ENCODE measurements at places on chromosomes 12 and 14.

DNA sequence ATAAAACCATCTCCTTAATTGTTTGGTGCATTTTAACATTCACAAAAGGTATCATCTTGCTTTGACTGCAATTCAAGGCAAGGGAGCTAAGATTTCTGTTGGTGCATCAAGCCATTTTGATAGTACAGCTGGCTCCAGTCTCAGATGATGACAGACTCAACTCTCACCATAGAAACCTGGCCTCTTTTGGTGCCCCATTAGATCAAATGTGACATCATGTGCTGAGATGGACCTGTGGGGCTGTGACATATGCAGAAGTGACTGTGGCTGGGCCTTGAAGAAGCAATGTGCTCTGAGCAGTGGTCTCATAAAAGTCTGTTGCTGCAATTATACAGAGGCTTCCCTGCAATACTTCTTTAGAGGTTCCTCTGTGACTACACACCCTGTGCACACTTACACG lies 88.4 kb downstream of the SLC2A13 start:
- DNase-seq = no peak

- no peak for DNase-seq
Observed at GRCh38 chr14:95272057-95272456, 47.7 kb downstream of the CLMN start.

DNA sequence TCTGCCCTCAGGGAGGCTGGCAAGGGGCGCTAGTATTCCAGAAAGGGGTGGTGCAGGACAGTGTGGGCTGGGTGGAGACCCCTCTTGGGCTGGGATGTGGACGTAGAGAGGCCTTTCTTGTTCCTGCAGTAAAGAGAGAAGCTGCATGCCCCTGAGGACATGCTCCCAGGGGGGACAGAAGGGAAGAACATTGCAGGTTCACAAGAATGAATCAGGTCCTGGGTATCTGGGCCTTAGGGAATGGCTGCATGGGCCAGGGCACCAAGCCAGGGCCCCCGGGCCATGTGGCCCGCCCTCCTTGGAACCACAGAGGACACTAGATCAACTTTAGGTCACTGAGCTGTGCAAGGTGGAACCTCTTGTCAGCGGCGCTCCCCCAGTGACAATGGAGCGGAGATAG lies 51.8 kb downstream of the ZNF664 start:
- DNase-seq = no peak

DNA sequence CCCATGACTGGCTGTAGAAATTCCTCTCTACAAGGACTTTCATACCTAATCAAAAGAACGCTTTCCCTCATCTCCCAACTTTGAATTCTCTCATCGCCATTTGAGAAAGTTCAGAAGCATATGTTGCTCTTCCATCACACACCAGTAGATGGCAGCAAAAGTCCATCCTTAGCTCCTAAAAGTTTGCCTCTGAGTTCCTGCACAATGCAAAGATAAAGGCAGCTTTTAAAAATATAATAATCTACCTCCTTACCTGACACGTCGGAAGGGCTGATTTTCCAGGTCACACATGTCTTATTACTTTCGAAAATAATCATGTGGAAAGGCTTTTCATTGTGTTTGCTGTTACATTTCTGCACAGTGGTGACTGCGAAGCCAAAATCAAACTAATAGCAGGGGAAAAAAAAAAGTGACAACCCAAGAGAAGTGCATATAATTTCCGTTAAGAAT lies 456.7 kb upstream of the SEL1L start:
- no peak for DNase-seq

DNA sequence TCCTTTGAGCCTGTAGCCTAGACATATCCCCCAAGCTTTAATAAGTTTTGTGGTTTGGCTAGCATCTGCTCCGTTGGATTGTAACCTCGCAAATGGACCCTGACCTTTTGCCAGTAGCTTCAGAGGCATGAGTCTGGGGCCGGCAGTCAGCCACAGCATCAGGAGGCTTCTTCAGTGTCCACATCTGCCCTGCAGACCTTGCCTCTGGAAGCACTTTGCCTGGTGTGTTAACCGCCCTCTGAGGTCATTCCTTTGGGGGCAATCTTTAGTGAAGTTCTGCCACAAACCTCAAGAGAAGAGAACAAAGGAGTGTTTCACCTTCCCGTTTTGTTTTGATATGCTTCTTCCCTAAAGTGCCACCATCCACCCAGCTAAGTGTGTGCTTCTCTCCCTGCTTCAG lies 71.4 kb downstream of the GNS start:
- no peak for DNase-seq

- DNase-seq = no peak
Observed at GRCh38 chr12:57611108-57611826, at the start of gene ARHGEF25. Gene ARHGEF25 (plus strand): TSS chr12:57611435. CDS start chr12:57611895, 460 bp downstream.

GRCh38 chr14:78982551-78982950 lies 812.4 kb downstream of the NRXN3 start:
- no peak for DNase-seq

DNA sequence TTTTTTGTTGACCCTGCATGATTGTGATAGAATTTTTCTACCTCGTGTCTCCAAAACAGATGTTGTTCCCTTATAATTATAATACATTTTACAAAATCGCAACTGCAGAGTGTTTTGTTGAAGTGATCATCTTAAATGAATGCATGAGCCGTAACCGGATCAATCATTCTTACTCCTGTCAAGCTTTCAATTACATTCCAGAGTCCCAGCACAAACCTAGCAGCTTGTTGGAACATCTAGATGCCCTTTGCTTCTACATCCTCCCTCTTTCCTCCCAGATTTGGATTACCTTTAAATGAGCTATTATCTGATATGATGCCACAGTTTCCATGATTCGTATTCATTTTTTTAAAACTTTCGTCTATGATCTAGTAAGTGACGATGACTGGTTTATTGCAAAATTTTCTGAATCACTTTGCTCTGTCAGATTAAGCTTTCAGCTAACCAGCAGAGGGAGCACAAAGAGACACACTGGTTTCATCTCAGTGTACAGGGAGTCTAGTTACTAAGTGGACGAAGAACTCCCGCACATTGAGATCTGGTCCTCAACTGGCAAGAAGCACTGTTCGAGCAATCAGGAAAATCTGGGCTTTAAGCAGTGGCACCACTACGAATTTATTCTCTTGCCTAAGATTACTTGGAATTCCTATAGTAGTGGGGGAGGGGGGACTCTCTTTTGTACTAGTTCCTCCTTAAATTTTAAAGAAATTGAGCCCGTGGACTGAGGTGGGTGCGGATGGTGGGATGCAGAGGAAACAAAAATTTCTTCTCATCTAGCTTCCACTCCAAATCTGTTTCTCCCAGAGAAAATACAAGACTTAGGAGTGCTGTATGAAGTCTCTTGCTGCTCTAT lies 40.9 kb downstream of the TSHR start:
- no peak for DNase-seq

DNA sequence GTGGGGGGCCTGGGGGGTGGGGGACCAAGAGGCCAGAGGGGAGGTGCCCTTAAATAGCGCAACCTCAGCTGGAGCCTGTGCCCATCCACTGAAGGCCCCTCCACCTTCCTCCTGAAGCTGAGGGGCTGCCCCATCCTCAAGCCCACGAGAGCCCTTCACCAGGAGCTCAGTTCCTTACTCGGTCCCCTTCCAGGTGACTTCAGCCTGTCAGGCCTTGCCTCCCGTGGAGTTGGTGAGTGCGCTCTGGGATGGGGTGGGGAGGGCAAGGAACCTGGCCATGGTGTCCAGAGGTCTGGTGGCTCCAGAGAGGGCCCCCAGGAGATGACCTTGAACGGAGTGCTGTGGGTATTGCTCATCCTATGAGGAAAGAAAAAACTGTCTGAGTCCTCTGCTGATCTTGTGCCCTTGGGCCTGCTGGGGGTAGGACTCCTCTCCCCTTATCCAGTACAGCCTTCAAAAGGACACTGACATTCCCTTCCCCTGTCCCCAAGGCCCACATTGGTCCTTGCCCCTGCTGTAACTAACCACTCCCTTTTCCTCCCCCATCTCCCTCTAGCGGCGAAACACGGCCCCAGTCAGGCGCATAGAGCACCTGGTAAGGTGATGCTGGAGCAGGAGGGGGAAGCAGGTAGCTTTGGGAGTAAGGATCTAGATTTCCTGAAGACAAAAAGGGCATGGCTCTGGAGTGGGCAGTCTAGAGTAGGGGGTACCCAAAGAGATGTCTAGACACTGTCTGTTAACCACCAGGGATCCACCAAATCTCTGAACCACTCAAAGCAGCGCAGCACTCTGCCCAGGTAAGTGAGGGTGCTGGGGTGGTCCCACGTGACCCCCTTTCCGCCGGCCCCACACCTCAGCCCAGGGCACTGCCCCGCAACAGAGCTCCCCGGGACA lies 3.6 kb downstream of the TNS2 start:
- DNase-seq = no peak

GRCh38 chr12:127178052-127178451 lies 1088.9 kb upstream of the TMEM132C start:
- DNase-seq = no peak

DNA sequence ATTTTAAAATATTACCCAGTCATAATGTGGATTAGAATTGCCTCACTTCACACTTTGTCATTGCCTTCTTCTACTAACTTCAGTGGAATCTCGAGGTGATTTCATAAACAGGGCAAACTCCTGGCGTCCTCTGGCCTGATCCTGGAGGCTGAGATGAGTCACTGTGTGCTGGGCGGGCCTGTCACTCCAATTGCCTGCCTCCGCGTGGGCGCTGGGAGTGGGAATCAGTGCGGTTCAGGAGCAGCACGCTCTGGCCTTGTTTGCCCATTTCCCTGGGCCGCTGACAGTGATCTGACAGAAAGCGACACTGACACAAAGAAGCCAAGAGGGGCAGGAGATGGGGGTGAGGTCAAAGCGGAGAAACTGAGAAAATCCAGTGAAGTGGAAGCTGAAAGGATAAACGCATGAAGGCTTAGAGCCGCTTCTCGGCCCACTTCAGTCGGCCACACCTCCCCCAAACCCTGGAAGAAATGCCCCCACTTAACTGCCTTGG lies 29.7 kb downstream of the LGR5 start:
- DNase-seq = no peak

DNA sequence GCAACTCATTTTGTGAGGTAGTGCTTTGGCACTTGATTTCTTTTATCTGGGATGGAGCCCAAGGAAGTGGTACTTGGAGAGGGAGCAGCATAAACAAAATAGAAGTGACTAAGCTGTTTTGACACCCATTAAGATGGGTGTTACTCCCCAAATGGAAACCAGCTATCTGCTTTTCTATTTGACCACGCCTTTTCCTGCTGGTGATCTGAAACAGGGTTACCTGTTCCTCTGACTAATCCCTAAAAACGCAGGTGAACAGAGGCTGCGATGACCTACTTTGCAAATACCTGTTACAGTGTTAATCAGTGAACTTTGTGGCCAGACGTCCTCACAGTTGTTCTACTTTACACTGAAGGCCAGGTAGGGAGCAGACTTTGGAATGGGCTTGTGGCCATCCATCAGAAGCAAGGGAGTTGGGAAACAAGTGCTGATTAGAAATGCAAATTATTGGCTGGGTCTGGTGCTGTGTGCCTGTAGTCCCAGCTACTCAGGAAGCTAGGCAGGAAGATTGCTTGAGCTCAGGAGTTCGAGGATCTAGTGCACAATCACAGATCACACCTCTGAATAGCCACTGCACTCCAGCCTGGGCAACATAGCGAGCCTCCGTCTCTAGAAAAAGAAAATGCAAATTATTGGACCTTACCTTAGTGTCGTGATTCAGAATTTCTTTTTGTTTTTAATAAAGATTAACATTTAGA lies 58.3 kb upstream of the HECTD1 start:
- DNase-seq = no peak

GRCh38 chr12:131738196-131738595 lies 27.3 kb downstream of the SFSWAP start:
- DNase-seq = no peak

DNA sequence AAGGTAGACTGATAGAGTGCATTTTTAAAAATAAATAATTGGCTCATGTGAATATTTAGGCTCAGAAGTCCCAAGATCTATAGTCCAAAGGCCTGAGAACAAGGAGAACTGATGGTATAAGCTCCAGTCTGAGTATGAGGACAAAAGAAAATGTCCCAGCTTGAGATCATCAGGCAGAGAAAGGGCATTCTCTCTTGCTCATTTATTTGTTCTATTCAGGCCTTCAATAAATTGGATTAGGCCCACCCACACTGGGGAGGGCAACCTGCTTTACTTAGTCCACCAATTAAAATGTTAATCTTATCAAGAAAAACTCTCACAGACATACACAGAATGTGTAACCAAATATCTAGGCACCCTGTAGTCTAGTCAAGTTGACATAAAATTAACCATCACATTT lies 644.4 kb upstream of the MDGA2 start:
- no peak for DNase-seq

DNA sequence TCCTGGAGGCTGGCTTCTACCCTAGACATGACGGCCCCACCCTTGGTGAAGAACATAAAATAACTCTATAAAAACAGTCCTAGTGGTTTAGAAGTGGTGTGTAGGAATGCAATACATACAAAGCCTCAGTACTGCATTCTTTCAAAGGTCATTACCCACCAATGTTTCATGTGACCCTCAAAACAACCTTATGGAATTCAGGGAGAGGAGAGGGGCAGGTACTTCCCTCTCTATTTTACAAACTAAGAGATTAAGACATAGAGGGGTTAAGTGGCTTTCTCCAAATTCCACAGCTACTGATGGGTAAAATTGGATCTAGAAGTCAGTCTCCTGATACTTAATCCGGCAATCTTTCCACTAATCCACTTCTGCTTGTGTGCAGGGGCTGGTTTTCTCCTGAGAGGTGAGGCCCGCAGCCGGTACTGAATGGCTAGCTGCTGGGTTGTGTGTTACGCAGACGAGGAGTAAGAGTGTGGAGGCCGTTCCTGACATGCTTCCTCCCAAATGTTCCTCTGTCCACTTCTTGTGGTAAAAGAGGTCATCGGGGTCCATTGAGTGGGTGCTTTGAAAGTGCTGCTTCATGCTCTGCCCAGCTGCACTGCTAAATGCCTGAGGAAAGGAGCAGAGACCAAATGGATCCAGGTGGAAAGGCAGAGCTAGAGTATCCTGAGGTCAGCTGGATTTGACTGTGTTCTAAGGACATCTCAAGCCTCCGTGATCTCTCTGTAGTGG lies 16.2 kb downstream of the SLC7A8 start:
- DNase-seq = no peak

- DNase-seq = no peak
Observed at GRCh38 chr12:87469295-87469694, 559.9 kb downstream of the C12orf50 start.

DNA sequence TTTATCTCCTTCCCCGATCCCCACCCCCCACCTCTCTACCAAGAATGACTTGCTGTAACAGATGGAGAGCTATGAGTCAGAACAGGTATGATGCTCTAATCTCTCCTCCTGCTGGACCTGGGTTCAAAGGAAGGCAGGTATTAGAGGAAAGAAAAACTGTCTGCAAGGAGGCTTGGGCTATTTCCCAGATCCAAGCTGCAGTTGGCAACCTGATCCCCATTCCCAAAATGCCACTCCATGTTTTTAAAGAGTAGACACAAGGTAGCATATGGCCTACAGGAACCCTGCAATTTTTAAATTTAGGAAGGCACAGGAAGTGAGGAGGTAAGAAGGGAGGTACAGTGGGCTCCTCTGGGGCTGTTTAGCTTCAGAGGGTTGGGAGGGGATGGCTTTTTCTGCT lies 33.0 kb downstream of the SRRM4 start:
- no peak for DNase-seq

DNA sequence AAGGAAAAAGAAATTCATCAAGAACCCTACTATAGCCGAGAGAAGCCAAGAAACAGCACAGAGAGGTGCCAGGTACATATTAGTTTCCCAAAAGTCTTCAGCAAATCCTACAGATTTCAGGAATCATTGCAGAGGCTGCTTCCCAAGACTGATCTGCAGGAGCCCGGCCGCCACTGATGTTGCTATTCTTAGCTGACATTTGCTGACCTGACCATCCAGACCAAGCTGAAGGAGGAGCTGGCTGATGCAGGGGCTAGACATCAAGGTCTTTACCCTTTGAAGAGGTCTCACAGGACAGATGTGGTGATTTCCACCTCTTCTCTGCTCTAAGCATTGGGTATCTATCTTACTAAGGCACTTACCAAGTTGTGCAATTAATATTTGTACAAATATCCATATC lies 444.8 kb upstream of the SOX5 start:
- DNase-seq = no peak

All from RWPE2 (cell line).